ENCODE measurements at places on chromosomes 16 and 17.
A peak's percentile ranks its signal among the peaks of the same experiment; 100 is the strongest.

GRCh38 chr16:88338896-88339295, 43.9 kb upstream of the ZNF469 start:
- no peak for DNase-seq

DNA sequence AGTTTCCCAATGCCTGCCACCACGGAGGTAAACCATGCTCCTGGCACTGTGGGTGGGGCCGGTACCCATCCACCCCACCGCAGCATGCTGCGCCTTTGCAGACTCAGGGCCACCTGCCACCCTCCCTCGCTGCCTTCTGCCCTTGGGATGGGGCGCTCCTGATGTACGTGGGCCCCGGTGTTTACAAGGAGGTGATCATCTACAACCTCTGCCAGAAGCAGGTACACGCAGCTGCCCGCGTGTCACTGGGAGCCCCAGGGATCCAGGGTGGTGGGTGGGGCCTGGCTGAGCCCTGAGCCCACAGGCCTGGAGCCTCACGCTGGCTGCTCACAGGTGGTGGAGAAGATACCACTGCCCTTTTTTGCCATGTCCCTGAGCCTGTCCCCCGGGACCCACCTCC, 1.4 kb upstream of the RHOT2 start:
- DNase-seq, result no peak

GRCh38 chr16:74868501-74868900, 93.9 kb upstream of the FA2H start:
- DNase-seq, result peak; percentile 39

DNA sequence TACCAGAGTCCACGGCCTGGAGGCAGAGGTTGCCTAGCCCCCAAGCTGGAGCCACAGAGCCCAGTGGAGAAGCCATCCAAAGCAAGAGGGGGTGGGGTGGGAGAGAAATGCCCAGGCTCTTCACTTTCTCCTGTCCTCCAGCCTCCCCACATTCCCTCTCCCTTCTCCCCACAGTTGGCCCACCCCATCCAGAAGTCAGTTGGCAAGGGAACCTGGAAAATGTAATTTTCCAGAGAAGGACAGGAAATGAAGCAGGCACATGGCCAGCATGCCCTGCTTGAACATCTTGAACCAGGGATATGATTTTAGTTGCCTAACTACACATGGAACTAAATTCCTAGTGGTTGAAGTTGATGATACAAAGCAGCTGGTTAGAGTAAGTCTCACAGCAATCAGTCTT, 73.3 kb upstream of the IRX6 start:
- DNase-seq, result no peak

DNA sequence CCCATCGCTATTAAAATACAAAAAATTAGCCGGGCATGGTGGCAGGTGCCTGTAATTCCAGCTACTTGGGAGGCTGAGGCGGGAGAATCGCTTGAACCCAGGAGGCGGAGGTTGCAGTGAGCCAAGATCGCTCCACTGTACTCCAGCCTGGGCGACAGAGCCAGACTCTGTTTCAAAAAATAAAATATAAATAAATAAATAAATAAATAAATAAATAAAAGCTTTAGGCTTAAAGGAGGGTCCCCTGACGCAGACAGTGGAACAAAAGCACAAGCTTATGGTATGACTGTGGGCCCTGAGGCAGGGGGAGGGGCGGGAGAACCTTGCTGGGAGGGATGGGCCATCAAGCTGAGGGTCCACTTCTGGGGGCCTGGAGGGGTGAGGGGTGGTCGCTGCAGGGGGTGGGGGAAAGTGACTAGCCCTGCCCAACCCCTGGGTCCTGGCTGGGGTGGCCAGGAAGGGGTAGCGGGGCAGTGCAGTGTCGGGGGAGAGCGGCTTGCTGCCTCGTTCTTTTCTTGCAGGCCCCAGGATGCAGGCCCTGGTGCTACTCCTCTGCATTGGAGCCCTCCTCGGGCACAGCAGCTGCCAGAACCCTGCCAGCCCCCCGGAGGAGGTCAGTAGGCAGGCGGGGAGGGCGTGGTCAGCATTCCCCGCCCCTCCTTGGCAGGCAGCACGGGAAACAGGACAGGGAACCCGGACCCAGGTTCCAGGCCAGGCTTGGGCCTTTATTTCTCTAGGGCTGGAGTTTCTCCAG, 4.7 kb downstream of the SERPINF1 start:
- DNase-seq, result no peak

DNA sequence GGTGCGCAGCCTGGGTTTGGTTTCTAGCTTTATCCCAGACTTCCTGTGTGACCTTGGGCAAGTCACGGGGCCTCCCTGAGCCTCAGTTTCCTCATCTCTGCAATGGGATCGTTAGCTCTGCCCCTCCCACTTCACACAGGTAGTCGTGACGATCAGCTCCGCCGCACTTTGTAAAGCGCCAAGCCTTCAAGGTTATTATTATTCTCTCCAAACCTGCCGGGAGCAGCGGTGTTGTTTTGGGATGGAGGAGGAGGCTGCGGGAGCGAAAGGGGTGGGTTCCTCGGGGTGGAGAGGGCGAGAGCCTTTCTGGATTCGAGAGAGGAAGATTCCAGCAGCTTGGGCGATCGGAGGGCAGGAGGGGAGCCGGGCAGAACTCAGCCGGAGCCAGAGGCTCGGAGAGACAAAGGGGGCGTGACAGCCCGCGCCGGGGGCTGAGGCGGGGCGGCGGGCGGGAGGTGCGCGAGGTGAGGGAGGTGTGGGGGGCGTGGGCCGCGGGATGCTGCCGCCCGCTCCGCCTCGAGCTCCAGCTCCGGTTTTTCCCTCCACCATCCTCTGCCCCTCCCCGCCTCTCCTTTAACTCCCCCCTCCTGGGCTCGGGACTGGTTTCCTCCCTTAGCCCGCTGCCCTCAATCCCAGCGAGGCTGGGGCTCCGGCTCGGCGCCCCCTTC, at the start of gene EFNB3:
Gene EFNB3 (plus strand): TSS at position 602 of the 668 bp plus-strand sequence. CDS start 397 bp downstream, outside the sequence.
- DNase-seq, result no peak

DNA sequence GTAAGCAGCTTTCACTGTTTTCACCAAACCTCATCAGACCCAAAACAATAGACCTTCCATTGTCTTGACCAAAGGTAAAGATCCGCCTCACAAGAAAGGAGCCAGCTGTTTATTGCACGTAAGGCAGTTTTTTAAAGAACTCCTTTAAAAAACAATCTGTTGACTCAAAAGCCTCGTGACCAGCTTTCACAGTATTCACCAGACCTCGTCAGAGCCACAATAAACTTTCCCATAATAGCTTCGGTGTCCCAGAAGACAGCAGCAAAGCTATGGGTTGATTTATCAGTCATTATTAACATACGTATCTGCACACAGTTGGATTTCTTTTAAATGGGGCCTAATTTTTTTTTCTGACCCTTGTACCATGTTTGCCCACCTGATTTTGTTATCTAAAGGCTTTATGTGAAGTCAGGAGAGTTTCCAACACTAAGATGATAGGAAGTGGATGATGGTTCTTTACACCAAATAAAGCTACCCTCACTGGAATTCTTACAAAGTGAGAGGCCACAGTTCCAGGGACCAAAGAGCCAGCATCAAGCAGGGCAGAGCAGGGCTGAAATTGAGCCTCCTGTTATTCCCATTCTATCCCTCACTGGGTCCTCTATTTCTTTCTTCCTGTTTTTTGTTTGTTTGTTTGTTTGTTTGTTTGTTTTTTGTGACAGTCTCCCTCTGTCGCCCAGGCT, 17.6 kb upstream of the HELZ start:
- DNase-seq, result no peak

DNA sequence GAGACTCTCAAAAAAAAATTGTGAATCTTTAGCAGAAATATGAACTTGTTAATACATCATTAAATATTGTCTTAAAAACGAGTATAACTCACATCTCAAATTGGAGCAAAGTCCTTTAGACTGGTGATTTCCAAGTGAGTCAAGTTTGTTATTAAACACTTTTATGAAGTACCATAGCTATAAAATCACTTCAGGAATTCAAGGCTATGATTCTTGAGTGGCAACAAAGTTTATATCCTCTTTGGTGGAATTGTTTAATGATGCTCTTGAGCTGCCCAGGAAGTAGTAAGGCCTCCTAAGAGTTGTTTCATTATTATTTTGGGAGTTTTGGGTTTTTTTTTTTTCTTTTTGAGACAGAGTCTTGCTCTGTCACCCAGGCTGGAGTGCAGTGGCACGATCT, 16.7 kb upstream of the BLMH start:
- no peak for DNase-seq

DNA sequence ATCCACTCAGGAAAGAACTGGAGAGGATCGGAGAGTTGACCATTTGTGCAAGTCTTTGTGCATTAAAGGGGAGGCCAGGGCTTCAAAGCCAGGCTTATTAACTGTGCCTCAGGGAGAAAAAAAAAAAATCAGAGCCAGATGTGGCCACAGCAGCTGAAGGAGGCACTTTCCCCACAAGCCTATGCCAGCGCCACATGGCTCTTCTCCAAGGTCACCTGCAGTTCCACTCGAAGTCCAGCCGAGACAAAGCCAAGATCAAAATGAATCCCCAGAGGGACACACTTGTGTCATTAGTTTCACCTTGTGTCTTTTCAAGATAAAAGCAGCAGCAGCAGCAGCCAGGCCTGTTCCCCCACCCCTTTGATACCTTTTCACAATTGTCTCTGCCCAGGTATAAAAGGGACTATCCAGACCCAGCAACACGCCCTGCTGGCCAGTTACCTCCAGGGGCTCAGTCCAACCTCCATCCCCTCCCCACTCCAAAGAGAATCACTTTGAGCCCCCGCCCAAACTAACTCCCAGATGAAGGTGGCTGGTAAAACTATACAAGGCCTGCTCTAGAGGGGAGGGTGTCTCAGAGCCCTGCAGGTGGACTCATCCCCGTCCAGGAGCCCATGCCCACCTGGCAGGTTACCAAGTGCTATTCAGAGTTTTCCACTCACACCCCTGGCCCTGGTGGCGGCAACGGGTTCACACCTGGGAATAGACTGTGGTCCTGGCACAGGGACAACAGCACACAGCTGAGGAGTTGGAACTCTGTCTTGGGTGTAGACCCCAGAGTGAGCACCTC, 29.2 kb downstream of the AXIN2 start:
- no peak for DNase-seq

DNA sequence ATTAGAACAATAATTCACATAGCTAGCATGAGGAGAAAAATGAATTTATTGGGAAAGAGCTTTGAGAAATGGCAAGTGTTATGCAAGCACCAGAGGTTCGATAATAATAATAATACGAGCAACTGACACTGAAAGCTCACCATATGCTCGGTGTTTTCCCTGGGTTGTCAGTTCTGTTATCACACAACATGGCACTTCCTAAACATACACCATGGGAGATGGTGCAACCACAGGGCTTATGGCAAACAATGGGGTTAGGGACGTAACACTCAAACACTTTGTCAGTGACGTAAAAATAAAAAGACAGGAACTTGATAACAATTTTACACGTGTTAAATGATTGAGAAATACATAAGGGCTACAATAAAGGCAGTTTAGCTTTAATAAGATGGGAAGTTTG, 23.7 kb downstream of the OR1D5 start:
- no peak for DNase-seq

DNA sequence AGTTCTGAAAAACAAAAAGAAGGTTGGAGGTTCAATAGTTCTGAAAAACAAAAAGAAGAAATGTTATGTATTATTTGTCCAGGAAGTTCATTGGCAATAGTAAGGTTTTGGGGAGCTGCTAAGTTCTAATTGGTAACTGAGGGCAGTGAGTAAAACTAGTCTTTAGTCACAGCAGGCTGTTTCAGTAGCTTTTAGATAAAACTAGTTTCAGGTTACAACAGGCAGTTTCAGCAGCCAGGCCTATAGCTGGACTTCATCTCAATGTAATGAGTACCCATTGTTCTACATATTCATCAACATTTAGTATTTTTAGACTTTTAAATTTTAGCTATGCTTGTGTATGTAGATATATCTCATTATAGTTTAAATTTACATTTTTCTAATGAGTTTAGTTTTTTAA, 639.3 kb downstream of the TOX3 start:
- no peak for DNase-seq

GRCh38 chr17:61467416-61468262, 15.4 kb downstream of the TBX4 start:
- DNase-seq, result no peak

- DNase-seq, result no peak
Measured at GRCh38 chr16:10896723-10897122, 19.7 kb downstream of the CIITA start.

GRCh38 chr16:47132308-47132707, 11.4 kb downstream of the NETO2 start:
- no peak for DNase-seq

- DNase-seq, result no peak
Measured at GRCh38 chr16:50275428-50276325, 9.3 kb downstream of the ADCY7 start.

DNA sequence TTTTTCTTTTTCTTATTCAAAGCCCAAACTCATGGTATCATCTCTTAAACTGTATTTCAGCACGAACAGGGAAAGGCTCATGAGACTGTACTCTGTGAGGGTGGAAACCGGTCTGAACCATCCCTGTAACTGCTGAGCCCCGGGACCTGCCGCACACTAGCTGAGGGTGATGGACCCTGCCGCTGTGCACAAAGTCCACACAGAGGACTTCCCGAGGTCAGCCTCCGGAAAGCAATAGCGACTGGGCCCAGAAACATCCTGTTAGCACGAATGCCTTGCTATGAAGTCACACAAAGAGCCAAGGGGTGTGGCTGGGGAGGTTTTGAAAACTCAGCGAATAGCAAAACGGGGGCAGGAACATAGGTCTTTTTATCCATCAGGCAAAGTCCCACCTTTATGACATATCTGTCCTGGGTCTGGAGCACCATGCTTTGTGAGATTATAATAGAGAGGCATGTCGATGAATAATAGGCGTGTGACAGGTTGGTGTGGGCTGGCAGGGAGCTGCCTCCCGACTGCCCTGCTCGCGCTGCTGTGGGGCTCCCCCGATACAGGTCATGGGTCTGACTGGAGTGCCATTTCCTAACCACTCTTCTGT, 33.4 kb downstream of the CDK5R1 start:
- no peak for DNase-seq

GRCh38 chr17:43471585-43472160, 12.1 kb upstream of the DHX8 start:
- DNase-seq, result no peak

- DNase-seq, result no peak
Measured at GRCh38 chr16:57278494-57278893, 6.0 kb downstream of the PLLP start.

- DNase-seq, result no peak
Measured at GRCh38 chr17:62715882-62716390, 88.5 kb downstream of the MRC2 start.

- DNase-seq, result no peak
Measured at GRCh38 chr17:55830699-55831471, 80.0 kb downstream of the PCTP start.

- DNase-seq, result no peak
Measured at GRCh38 chr17:37605081-37605480, 4.1 kb downstream of the SYNRG start.

DNA sequence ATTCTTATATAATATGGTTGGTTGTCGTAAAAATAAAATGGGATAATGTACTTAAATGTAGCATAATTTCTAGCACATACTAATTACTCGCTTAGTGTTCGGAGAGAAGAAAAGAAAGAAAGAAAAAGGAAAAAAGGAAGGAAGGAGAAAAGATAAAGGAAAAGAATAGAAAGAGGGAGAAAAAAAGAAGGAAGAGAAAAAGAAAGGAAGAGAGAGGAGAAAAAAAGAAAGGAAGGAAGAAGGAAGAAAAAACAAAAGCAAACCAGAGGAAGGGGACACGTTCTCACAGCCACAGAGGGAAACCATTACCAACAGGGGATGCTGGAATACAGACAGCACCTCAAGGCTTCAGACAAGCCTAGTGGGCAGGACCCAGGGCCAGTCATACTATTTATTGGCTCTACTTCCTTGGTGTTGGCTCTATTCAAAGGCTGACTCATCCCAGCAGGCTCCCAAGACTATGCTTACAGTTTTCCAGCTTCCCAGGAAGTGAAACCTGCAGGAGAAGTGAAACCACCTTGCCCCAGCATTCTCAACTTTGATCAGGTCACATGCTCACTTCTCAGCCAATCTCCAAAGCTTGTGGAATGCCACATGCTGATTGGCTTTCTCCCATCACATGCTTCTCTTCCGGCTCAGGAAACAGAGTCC, 273.5 kb upstream of the IRX5 start:
- peak; percentile 71 for DNase-seq
